ENCODE measurements at places on chromosomes 5 and 9.

DNA sequence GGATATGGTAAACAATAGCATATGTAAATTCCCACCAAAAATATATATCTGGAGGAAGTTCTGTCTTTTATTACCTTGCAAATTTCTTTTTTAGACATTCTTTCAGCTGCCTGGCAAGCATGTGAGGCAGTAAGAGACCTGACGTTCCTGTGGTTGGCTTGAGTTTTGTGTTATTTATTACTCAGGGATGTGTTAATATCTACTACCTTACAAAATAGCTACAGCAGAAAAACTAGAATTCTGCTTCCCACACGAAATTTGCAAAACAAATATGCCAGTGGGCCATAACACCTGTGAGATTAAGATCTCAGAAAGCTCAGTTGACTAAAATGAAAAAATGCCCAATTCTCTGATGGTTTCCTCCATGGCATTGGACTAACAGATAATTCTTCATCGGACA, 274.2 kb downstream of the TMEM167A start:
- no peak for DNase-seq

- no peak for DNase-seq
These were observed 151.7 kb upstream of the RFX3 start for GRCh38 chr9:3677541-3677940.

- no peak for DNase-seq
These were observed 181.8 kb downstream of the CRB2 start for GRCh38 chr9:123537809-123538208.

DNA sequence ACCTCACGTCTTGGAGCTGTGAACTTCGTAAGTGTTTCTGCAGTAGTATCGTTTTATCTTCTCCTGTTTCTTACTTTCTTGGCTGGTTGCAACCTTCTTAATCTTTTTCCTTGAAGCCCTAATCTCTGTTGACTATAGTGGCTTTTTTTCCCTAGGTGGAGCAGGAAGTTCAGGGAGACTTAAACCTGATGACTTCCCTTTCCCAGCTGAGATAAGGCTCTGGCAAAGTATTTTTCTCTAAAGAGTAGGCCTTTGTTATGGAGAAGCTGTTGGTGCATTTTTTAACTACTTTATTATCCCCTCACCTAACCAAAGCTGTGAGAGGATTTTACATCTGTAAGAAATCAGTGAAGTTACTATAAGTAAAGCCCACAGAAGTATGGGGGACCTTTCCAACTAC, 723.1 kb upstream of the RIOK2 start:
- DNase-seq: no peak

DNA sequence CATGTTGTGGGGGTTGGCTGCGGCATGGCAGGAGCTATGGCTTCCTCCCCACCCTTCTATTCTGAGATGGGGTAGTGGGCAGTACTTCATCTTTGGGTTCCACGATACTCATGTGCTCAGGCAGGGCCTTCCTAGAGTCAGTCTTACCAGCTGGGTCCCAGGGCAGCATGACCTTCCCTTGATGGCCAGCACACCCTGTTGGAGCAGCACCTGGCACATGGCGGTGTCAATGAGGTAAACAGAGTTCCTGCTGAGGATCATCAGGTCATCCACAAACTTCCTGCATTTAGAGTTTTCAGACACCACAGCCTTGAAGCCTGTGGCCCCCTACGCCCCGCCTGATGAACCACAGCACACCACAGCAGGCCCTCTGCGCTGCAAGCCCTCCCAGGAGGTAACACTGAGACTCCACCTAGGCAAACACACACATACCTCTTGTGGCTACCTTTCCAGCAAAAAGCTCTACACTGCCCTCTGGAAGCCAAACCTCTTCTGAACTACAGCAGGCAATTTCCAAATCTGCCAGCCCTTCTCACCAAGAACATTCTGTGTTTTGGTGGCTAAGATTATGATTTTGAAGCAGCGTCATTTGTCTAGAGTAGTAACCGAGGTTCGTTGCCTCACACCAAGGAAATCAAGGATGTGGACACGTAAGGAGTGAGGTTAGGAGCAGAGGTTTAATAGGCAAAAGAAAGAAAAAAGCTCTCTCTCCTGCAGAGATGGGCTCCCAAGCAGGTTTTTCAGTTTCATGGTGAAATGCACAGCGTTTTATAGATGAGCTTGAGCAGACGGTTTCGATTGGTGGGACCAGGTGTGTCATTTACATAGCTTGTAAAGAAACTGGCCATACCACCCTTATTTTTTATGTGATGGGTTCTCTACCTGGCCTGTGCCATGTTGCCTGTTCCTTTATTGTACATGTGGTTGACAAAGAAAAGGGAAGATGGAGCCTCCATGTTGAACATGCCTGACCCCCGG, 20.3 kb upstream of the TMEM174 start:
- DNase-seq: no peak

GRCh38 chr5:113027431-113027830, 50.8 kb downstream of the DCP2 start:
- DNase-seq: no peak

DNA sequence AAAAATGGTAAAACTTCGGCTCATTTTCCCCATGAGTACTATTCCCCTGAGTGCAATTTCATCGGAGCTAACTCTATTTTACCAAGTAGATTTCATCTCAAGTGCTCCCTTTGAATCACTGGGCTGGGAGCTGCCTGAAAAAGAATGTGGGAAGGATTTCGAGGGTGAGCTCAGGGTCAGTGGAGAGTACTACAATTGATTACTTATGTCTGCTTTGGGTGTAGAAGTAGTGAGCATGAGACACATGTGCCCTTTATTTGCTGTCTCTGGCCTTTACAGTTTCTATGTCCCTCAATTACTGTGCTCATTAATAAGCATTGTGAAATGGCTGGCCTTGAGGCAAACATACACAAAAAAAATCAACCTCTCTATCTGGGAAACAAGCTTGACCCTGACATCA, 172.7 kb upstream of the RFX3 start:
- DNase-seq: no peak

- no peak for DNase-seq
These were observed 6.5 kb upstream of the FGF1 start for GRCh38 chr5:142692321-142692894.

GRCh38 chr5:117165068-117165467, 590.4 kb upstream of the SEMA6A start:
- no peak for DNase-seq

GRCh38 chr5:66694036-66694435, 97.8 kb downstream of the MAST4 start:
- DNase-seq: no peak

DNA sequence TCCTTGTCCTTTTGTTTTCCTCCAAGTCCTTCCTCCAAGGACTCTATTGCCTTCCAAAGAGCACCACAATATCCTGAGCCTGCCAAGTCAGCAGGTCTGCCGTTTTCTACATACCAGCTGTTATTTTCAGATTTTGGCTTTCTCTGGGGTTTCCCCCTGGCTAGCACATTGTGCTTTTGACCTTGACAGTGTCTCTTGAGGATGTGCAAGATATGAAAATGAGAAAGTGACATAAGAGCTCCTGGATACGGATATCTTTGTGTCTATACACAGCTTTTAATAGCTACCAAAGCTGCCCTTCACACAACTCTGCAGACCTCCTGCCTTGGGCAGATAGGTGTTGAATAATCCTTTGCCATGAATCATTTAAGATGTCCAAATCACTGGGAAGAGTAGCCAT, 67.0 kb downstream of the HAPLN1 start:
- no peak for DNase-seq
